NCI-H1105 treated with DMSO at 0.1 percent for 48 hours (cell line): ENCODE measurements at places on chromosomes 2 and 18.
A peak's percentile ranks its signal among the peaks of the same experiment; 100 is the strongest.

DNA sequence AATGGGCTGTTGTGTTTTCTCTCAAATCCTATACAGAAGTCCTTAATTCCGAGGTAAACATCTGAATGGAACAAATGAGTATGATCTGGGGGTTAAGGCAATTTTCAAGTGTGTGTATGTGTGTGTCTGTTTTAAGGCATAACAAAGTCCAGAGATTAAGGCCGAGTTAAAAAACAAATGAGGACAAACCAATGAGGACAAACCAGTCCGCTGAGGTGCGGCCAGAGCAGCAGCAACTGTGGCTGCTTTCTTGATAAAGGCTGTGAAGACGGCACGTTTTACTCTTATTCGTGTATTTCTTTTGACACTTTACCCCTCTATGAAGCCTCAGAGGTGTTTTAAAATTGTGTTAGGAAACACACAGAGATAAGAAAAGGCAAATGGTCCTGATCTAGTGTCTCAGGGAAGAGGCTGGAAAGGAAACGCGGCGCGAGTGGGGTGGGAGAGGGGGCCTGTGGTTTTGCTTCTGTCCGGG lies 495 bp upstream of the GULP1 start:
- no peak for DNase-seq

- DNase-seq: no peak
Observed at GRCh38 chr2:60948926-60949579, 67.7 kb downstream of the REL start.

DNA sequence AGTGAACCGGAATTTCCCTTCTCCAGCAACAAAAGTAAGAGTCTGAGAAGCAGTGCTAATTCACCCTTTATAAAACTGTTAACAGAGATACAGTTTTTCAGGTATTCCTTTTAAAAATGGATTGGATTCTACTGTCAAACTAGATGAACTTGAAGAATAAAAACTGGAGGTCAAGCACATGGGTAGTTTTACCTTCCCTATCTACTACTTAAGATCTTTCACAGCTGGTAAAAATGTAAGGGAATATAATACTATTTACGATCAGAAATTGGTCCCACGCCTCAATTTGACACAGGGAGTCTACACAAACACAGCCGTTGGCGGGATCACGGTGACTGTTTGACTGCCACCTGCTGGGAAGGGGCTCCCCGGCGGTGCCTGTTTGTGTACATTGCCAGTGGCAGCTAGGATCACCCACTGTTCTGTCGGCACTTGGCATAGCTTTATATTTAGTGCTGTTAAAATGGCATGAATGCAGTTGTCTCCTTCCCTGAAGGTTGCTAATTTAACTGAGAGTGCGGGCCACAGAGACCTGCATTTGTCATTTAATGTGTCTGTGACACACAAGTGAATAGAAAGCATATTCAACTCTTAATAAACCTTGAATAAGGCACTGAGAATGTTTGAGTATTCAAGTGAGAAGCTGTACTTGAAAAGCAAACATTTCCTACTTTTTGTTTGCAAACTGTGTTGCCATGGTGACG lies 59.5 kb downstream of the ABCG8 start:
- DNase-seq: peak; percentile 37

- no peak for DNase-seq
Observed at GRCh38 chr2:4962419-4962818, 729.8 kb upstream of the SOX11 start.

- no peak for DNase-seq
Observed at GRCh38 chr2:82790206-82791021, 1668.7 kb downstream of the SUCLG1 start.

GRCh38 chr2:20189299-20189931 lies 35.5 kb downstream of the SDC1 start:
- no peak for DNase-seq

DNA sequence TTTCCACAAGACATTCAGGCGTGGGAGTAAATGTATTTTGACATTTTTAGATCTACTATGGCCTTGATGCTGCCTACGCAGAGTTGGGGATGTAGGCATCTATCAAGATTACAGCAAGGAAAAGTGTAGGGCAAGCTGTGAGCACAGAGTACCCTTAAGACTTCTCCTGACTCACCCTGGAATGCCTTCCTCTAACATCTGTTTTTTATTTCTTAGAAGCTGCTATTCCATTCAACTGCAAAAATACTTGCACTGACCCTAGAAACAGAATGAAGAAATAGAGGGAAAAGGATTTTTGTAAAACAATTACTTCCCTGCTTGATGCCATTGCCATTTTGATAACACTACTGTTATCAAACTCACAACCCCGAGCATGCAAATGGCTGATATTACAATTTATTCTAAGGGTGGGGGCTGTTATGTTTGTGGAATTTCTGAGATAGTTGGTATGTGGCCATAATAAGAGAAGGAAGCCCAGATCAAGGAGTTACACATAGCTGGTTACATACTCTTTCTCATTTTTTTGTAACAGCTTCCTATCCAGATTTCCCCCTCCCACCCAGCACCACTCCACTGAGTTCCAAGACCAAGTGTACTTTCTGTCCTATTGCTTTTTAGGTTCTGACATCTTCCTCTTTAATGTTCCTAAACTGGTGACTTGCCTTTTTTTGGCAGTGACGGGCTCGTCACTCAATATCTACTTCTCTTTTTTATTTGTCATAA lies 6.0 kb upstream of the ROCK1 start:
- DNase-seq: no peak

- no peak for DNase-seq
Observed at GRCh38 chr2:96881349-96882195, 11.7 kb upstream of the SEMA4C start.

- no peak for DNase-seq
Observed at GRCh38 chr2:181678861-181679543, 1.3 kb downstream of the NEUROD1 start.

- no peak for DNase-seq
Observed at GRCh38 chr2:48856144-48856543, 100.6 kb upstream of the LHCGR start.

DNA sequence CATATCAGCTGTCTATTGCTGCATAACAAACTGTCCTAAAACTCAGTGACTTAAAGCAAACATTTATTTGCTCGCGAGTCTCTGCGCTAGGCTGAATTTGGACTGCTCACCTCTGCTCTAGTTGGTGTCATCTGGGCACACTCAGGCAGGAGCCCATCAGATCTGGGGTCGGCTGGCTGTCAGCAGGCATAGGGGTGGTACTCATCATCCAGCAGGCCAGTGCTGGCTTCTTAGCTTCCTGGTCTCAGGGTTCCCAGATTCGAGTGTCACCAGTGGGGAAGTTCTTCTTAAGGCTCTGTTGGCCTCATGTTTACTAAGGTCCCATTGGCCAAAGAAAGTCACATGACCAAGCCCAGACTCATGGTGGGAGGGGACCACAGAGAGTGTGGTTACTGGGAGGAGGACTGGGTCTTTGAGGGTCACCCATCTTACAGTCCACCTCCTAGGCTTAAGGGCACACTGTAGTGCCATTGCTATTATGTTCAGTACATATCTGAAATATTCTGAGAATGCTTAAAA lies 71.6 kb upstream of the ATG16L1 start:
- DNase-seq: no peak

- peak; percentile 25 for DNase-seq
Observed at GRCh38 chr2:159711562-159712142, 654 bp upstream of the MARCHF7 start.

- no peak for DNase-seq
Observed at GRCh38 chr2:109516445-109517117, 97.2 kb downstream of the SEPTIN10 start.
